ENCODE measurements at places on chromosomes 6 and 20.

- DNase-seq: no peak
Observed at GRCh38 chr6:20147469-20147868, 64.8 kb downstream of the MBOAT1 start.

- no peak for DNase-seq
Observed at GRCh38 chr20:3251806-3252205, 12.8 kb upstream of the SLC4A11 start.

GRCh38 chr20:46304361-46304760 is 3.9 kb downstream of the CDH22 start:
- no peak for DNase-seq

DNA sequence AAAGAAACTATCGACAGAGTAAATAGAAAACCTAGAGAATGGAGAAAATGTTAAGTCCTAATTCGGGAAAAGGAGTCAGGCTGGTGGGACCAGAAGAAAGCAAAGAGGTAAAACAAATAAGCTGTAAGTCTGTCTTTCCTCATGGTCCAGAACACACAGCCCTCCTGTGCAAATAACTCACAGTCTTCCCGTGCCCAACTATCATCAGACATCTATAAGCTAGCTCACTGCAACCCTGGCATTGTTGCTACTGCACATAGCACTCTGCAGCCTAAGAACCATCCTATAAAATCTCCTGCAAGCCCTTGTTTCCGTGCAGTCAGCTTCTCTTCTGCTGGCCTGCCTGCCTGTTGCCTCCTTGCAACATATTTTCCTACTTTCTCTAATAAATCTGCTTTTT is 17.4 kb downstream of the HLA-DRA start:
- DNase-seq: no peak

DNA sequence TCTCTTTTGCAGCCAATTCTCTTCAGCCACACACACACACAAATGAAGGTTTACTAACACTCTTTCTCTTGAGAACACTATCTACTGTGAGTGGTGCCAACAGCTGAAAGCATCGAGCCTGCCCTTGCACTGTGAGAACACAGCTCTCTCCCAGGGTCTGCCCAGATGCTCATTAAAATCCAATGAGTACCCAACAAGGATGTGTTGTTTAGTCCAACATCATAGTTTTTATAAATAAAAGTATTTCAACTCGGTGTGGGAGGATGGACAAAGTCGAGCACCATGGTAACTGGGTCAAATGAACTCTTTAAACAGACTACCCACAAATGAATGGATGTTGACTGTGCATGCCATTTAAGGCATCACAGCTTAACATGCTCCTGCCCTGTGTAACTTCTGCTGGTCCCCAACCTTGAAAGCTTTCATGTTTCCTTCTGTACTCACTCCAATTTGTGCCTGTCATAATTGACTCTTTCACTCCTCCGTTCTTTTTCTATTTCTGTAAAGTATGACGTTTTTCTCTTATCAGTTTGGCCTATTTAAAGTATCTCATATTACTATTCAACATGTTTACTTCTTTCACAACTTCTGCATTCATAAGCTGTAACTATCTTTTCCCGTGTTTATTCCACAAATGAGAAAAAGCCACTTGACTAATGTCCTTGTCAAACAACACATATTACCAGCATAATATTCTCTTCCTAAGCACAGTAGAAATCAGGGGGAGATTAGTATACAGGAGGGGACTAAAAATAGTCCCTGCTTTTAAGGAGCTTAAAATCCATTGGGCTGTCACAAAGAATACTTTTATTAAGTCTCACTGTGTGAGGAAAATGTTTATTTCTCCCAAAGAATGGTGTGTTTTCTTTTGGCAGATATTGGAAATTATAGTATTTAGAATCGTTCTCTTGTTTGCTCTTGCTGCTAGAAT is 215.4 kb downstream of the RFPL4B start:
- DNase-seq: no peak

DNA sequence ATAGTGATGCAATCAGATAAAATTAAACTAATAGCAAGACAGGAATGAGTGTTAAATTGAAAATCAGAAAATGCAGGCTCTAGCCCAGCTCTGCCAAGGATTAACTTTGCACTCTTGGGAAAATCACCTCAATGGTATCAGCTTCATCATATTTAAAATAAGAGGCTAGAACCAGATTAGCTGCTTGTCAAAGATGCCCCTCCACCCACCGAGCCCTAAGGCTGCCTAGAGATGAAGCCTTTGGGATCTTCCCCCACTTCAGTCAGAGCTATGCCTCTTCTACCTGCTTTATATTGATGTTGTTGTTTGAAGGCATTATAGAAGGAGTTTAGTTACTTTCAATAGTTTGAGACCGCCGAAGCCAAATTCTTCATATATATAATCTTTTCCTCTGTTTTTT is 47.4 kb downstream of the HDDC2 start:
- no peak for DNase-seq

DNA sequence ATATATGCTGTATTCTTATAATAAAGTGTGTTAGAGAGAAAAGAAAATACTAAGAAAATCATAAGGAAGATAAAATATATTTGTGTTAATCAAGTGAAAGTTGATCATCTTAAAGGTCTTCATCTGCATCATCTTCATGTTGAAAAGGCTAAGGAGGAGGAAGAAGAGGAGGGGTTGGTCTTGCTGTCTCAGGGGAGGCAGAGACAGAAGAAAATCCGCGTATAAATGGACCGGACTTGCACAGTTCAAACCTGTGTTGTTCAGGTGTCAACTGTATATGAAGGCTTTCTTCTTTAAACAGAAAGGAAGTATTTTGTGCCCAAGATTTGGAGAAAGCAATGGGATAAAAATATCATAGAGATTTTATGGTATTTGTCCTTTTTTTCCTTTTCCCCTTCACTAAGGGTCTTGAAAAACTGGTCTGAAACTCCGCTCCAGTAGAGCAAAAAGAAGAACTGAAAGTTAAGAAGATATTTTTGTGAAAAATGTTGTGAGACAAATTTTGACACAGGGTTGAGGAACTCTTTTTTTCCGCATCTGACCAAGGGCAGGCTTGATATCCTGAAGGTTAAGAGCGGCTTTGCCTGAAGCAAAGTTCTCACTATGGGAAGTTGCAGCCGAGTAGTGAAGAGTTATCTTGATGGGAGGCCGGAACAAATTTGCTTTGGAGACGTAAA is 350.7 kb downstream of the LAMA2 start:
- no peak for DNase-seq

DNA sequence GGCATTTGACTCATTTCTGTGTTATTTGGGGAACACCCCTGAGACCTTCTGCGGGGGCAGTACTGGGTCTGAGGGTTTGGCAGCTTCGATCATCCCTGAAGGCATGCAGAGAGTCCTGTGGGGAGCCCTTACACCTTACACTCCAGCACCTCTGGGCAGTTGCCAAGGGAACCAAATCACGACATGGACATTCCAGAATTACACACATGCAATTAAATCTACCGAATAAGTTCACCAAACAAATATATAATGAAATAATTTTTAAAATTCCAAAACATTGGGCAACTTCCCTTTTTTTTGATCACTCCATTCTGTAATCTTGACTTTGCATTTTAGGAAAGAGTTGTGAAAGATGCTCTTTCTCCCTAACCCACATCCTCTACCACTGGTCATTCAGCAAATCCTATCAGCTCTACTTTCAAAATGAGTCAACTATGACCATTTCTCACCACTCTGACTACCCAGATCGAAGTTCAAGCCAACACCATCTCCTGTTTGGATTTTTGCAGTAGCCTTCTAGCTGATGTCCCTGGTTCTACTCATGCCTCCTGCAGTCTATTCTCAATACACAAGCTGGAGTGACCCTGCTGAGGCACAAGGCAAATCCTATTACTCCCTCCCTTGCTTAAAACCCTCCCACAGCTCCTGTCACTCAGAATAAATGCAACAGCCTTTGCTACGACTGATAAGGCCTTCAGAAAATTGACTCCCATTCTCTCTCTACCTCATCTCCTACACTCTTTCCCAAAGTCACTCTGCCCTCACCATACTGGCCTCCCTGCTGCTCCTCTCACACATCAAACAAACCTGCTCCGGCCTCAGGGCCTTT is 533.3 kb downstream of the HACE1 start:
- DNase-seq: no peak

GRCh38 chr6:27672113-27672799 is 199.4 kb upstream of the ZNF184 start:
- DNase-seq: no peak

GRCh38 chr20:22826306-22827230 is 208.5 kb upstream of the SSTR4 start:
- DNase-seq: no peak

GRCh38 chr20:46563860-46564221 is 13.4 kb upstream of the OCSTAMP start:
- no peak for DNase-seq
